ENCODE measurements at places on chromosomes 2 and 18.

DNA sequence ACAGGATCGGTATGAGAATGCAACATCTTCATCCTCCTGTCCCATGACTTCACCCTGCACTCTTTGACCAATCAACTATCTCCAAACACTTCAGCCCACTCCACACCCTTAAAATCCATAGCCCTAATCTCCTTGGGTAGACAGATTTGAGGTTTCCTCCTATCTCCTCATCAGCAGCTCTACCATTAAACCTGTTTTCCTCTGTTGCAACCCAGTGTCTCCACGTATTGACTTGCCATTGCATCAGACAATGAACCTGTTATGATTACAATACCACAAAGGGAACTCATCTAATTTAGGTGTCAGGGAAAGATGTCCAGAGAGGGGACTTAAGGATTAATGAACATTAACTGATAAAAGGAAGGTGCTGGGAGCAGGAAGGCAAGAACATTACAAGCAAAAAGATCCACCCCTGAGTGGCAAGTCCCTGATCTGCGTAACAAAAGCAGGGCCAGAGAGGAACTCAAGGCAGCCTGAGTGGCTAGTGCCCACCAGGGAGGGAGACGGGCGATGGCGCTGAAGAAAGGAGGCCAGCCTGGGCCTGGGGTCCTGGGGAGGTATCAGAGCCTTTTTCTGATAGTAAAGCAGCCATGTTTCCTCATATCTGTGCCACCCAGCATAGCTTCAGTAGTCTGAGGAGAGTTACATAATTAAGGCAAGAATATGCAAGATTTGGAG is 44.6 kb downstream of the AKAIN1 start:
- no peak for DNase-seq

- DNase-seq = no peak
Observed at GRCh38 chr2:183035954-183036669, 2.1 kb downstream of the NCKAP1 start.

- DNase-seq = no peak
Observed at GRCh38 chr2:108571286-108571685, 37.0 kb downstream of the LIMS1 start.

DNA sequence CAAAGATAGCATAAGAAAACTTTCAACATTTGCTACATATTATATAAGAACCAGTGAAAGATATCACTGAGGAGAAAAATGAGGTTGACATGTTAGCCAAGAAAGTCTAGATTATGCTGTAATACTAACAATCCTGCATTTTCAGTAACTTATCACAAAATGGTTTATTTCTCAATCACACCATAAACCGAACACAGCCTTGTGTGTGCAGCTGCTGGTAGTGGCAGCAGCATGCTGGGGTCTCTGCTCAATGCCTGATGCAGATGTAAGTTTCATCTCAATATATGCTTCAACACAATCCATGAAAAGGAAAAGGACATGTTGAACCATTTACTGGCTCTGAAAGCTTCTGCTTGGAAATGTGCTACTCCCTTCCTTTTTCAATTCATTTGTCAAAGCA is 376.3 kb downstream of the GPD2 start:
- DNase-seq = no peak

GRCh38 chr2:235647877-235648276 is 154.0 kb downstream of the AGAP1 start:
- no peak for DNase-seq

GRCh38 chr2:173282795-173283545 is 71.7 kb upstream of the CDCA7 start:
- DNase-seq = no peak

DNA sequence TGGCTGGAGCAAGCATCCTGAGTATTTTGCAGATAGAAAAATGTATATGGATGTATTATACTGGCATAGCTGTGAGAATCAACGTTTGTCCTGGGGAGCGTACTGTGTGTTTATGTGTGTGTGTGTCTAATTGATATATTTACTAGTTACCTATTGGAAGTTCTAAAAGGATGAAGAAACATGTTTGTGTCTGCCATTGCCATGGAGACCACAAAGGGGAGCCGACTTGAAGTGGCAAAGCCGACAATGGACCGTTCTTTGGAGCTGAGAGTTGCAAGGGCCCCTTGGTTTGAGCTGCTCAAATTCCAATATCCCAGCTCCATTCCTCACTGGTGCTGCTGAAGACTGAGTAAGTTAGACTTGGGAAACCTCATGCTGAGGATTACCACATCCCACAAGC is 14.3 kb upstream of the SLC25A52 start:
- no peak for DNase-seq

DNA sequence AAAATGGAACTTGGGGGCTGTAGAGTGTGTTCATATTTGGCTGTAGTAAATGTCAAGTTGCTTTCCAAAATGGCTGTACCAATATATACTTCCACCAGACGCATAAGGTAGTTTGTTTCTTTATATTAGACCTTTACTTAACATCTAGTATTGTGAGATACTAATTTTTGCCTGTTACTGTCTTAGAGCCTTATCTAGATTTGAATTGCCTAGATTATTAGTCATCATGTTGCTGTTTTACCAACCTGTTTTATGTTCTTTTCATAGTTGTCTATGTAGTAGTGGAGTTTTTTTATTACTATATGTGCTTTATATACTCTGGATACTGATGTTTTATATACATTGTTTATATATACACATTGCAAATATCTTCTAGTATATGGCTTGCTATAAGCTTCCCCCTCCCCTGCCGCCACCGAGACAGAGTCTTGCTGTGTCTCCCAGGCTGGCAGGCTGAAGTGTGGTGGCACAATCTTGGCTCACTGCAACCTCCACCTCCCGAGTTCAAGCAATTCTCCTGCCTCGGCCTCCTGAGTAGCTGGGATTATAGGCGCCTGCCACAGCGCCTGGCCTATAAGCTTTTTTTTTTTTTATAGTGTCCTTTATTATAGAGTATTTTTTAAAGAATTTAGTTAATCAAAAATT is 18.9 kb downstream of the SLC39A10 start:
- DNase-seq = no peak

DNA sequence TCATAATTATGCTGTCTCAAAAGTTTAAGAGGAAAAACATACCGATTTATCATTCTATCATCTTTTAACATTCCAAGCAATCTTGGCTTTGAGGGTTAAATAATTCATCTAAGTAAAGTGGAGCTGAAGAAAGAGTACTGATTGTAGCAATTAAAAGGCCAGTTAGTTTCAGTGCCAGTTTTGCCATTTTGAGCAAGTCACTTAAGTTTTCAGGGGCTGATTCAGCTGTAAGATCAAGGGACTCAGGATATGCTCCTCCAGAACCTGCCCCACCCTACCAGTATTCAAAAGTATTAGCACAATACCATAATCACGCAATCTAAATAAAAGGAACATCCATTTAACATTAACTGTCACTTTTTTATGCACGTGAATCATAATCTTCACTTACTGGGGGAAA is 1.9 kb downstream of the SS18 start:
- DNase-seq = no peak

DNA sequence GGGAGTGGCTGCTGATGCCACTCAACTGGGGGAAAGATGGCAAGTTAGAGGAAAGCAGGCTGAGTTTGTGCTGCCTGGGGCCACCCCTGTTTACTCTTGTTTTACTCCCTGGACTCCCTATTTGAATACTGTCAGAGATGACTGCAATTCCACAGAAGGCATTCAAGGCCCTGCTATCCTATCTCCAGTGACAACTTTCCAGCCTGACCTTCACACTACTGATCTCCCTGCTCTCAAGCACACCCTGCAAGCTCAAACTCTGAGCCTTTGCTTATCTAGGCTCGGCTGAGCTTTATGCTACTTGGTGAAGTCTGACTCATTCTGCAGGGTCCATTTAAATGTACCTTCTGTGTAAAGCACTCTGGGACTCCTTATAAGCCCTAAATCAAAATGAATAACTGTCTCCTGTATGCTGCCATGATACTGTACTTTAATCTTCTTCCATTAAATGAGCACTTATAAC is 39.3 kb upstream of the DSG1 start:
- no peak for DNase-seq

GRCh38 chr2:109171444-109172334 is 42.7 kb downstream of the SH3RF3 start:
- no peak for DNase-seq

GRCh38 chr2:10402653-10403215 is 45.4 kb downstream of the ODC1 start:
- no peak for DNase-seq

- DNase-seq = no peak
Observed at GRCh38 chr2:16507655-16508489, 157.8 kb downstream of the CYRIA start.

DNA sequence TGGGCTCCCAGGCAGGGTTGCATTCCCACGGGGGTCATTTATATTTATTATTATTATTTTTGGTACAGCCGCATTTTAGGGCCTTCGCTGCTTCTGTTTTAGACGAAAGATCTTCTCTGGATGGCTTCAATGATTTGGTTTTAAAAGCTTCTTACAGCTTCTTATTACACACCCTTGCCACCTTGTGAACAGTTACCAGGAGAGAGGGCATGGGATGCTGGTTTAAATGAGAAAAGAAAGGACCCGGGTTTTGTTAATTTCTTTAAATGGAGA is 1.7 kb downstream of the SH3RF3 start:
- DNase-seq = no peak

DNA sequence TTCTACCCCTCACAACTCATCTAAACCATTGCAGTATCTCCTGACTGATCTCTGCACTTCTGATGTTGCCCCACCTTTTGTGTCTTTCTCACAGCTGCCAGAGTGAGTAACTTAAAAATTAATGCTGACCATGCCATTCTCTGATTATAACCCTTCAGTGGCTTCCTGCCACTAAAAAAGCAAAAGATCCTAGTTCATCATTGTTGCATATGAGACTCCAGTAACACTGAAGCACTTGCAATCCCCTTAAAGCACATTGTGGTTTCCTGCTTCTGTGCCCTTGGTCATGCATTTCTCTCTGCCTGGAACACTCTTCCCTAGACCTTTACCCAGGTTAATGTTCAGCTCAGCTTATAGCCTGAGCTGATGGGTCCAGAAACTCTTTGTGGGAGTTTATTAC is 95.1 kb upstream of the WDSUB1 start:
- no peak for DNase-seq

DNA sequence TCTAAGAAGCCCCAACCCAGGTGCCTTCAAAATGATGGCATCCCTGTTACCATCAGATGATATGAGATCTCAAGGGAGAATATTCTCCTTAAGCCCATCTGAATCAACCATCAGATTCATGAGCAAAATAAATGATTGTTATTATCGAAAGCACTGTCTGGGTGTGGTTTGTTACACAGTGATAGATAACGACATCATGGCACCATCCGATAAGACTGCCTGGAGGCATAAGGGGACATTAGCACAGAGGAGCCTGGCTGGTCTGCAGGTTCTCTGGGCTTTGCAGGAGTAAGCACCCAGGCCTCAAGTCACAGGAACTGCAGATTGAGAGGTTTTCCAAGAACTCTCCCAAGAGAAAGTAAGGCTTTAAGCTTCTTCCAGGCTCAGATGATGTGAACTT is 15.6 kb downstream of the BMP10 start:
- DNase-seq = no peak

- DNase-seq = no peak
Observed at GRCh38 chr2:215138479-215138878, at the start of gene ABCA12. Gene ABCA12 (minus strand): TSS chr2:215138626. CDS start chr2:215138208, 418 bp downstream.

- DNase-seq = no peak
Observed at GRCh38 chr2:124163840-124164239, 138.8 kb downstream of the CNTNAP5 start.

DNA sequence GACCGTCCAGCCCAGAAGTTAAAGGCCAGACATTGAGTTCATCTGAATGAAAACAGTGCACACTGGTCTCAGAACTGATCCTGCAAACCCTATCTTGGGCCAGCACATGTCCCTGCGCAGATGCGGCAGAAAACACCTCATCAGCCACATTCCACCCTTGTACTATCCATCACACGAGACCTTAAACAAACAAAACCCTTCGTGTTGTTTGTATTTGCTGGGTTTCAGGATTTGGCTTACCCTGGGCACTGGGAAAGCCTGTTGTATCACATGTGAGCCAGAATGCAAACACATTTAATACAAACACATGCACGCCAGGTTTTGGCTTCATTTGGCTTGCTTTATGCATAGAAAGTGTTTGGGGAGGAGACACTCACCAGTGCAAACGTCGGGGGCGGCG is 12.5 kb downstream of the WIPF1 start:
- DNase-seq = no peak

- DNase-seq = no peak
Observed at GRCh38 chr18:37567061-37567993, 1.7 kb upstream of the CELF4 start.

DNA sequence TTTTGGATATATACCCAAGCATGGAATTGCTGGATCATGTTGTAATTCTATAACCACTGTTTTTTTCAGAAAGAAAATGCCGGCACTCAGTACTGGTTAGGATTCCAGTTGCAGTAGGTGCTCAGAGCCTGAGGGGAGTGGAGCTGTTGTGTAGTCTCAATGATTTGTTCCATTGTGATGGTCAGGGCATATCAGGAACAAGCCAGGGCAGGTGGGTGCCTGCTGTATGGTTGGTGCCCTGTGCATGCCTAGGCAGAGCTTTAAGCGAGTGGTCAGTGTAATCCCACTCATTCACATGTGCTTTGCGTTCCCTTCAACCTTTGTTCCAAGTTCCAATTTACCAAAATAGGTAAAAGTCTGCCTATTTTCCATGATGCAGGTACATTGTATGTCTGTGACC is 100.9 kb downstream of the FHOD3 start:
- DNase-seq = no peak

GRCh38 chr2:5691985-5692529 is at the start of gene SOX11:
Gene SOX11 (plus strand): TSS chr2:5692384. CDS start chr2:5692722, 338 bp downstream.
- DNase-seq = no peak

GRCh38 chr18:2538844-2539243 is 32.5 kb downstream of the METTL4 start:
- DNase-seq = no peak

DNA sequence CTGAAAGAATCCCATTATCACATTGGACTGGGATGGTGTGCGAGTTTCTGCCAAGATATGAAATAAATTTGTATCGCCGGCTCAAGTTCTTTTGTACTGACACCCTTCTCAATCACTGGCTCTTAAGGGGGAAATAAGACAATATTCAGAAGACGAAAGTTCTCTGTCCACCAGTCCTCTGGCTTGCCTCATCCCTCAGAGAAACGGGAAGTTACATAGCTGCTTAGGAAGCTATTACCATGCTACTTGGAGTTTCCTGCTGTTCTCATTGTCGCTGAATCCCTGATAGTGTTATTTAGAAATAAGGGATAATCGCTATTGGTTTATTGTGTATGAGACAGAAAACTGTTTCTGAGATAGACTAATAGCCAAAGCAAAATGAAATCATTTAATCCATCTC is 205.0 kb upstream of the ZNF521 start:
- no peak for DNase-seq
